Melanocyte of skin (primary cell): ENCODE measurements at places on chromosomes 5 and 9. TPM values are rescaled to one million over a fixed set of nuclear protein-coding genes. Genes with fewer than 3 reads are reported as not detected.

PDCD1LG2 gene
- total RNA-seq = 4.3 and 6.3 TPM in 2 replicates

FOXD1 gene
- 0.36 TPM in 1 of 2 replicates, not detected in the other for total RNA-seq

HAVCR2 gene
- total RNA-seq = under 0.01 TPM in 1 of 2 replicates, not detected in the other

IFNA16 gene
- total RNA-seq = not detected in 2 replicates

JMY gene
- 5.0 and 8.6 TPM in 2 replicates for total RNA-seq

CARD9 gene
- 0.33 and 0.62 TPM in 2 replicates for total RNA-seq

RNF183 gene
- total RNA-seq = not detected in 2 replicates

PCDHB14 gene
- total RNA-seq = under 0.01 TPM in 2 replicates
